ENCODE measurements at places on chromosomes 12 and 14.

- no peak for DNase-seq
These were observed 138.9 kb downstream of the CACNA1C start for GRCh38 chr12:2191534-2192153.

DNA sequence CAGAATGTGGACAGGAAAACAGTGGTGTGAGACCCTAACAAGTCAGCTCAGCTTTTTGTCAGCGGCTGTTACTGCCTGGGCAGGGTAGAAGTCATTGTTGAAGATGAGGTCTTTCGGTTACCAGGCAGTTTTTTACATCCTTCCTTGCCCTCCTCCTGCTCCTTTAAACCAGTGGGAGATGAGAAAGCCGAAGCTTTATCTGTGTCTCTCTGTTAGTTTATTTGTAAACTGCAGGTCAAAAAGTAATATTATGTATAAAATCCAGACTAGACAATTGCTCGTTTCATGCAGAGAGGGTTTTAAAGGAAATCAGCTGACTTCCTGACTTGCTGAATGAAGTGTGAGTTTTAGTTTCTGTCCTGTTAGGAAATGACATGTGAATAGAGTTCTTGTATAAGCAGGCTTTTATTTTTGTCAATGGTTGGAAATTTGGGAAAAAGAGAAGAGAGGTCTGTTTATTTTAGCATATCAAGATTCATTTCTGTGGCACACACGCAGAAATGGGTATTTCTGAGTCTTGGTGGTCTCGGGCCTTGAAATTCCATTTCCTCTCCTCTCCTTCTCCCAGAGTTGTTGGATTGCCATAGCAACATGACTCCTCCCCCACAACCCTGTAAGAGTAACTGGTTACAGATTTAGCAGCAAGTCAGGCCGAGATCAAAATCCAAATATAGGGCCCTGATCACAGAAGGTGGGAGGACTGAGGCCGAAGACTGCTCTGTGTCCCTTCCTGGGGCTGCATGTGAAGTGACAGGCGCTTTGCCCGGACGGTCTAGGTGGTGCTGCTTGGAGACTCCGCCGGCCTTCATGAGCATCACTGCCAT lies 60.8 kb downstream of the SAMD4A start:
- DNase-seq: no peak

DNA sequence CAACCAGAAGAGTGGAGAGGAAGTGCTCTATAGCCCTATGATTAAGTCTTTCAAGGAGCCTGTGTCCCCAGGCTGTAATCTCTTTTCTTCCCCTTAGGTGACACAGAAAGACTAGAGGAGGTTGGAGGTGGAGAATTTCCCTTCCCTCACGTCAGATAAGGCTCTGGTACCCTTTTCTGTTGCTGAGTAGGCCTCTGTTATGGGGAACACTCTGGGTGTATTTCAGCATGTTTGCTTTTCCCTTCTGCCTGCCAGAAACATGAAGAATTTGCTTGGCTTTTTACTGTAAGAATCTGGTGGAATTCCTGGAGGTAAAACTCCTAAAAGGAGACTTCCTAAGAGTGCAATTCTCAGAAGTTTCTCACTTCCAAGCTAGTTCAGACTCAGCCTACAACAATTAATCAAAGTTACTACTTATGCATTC lies 58.3 kb downstream of the SIX1 start:
- no peak for DNase-seq

- DNase-seq: peak; percentile 91
These were observed at the start of gene KCNH3 for GRCh38 chr12:49538510-49539403. Gene KCNH3 (plus strand): TSS chr12:49539030. CDS start chr12:49539417, 387 bp downstream.
